Hippocampal formation (tissue), 2 donors: ENCODE measurements at places on chromosomes 7 and 10.

DNA sequence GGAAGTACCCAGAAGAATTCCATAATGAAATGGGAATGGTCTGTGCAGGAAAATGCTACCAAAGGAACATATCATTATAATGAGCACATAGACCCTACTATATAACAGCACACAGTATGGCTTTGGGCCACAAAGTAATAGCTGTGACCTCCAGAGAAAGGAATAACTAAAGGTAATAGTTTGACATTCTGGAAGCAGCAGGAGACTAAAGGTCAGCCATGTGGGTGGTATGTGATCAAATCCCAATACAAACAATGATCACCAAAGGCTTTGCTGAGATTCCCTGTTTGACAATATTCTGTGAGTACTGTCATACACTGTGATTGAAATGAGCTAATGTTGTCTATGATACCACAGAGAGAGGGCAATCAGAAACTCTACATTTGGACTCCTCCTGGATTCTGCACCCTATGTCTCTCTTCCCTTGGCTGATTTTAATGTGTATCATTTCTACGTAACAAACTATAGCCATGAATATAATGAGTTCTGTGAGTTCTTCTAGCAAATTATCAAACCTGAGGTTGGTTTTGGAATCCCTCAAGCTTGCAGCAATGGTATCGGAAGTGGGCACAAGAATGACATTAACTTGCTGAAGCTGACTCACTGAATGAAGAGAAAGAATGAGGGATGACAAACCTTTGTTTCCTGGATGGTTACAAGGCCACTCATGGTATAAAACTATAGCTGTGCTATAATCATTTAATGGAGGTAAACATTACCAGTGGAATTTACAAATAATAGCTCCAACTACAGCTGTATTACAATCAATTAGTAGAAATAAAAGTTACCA is 99.6 kb downstream of the JMJD1C start:
- no peak for DNase-seq

DNA sequence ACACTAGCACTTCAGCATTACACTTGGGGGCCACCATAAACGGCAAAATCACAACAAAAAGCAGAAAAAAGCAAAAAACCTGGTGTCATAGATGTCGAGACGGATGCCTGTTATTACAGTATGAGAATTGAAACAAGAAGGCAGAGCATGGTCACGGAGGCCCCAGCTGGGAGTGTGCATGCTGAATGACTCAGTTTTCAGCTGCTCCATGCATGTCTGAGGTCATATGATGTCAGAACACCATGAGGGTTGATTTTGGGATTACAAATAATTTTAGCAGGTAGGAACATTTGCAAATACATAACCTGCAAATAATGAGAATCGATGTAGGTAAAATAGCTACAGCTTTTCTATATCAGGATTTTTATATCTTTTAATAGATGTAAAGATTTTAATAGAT is 19.1 kb downstream of the ZMYND11 start:
- no peak for DNase-seq

DNA sequence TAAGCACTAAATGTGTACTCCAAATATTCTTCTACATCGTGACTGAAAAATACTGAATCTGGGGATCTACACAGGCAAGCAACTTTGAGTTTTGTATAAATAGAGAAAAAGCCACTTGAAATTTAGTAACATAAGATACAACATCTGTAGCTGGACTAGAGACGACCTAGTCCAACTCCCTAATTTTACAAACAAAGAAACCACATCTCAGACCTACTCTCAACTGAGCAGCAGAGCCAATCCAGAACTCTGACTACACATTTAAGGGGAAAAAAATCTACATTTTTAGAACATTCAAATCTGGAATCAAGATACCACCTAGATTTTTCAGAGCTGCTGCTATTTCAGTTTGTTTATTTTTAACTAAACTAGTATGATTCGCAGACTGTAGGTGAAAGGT is 88.9 kb downstream of the CABCOCO1 start:
- DNase-seq: no peak

DNA sequence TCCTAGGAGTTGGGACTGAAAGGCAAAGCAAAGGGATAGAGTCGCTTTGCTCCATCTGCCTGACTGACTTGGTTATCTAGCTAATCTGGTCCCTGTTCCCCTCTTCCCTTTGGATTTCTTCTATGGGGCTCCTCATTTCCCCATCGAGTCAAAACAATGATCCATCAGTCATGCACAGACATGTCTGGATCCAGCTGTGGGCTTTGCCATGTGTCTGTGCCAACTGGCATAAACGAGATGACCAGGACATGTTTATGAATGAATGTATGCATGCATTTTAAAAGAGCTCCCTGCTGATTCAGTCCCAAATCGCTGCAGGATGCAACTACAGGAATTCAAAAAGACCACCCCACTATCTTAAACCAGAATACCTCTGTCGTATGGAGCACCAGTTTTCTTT is 122.0 kb downstream of the ARL4A start:
- DNase-seq: no peak

DNA sequence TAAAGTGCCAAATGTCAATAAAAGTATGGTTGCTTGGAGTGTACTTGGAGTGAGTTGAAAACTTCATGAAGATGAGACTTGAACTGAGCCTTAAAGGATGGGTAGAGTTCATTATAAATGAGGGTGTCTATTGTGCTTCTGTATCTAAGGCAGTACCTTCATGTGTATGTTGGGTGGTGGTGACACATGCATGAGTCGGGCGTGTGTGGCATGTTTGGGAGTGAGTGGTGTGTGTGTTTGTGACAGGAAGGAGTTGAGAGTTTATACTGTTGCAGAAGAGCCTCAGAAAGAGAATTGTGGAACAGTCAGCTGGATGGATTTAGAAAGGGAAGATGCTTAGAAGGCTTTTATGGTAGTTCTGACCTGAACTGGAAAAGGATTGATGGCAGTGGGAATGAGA is 6.0 kb upstream of the ZRANB1 start:
- no peak for DNase-seq

GRCh38 chr7:112205343-112206237 is 609 bp downstream of the DOCK4 start:
- peak; percentile 70 for DNase-seq

GRCh38 chr7:101964680-101965452 is 147.4 kb downstream of the CUX1 start:
- DNase-seq: no peak

DNA sequence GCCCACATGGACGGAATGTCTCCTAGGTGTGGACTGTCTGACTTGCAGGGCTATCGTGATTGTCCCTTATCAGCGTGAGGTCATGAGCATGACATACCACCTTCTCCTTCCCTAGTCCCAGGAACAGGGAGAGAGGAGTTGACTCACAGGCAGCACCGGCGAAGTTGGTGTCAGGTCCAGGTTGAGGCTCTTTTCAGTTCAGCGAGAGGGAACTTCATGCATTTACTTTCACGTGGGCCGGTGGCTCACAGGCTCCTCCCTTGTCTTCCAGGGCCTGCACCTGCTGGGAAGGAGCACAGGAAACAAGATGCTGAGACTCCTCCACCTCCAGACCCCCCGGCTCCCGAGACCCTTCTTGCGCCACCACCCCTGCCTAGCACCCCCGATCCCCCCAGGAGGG is 46.1 kb downstream of the PROSER2 start:
- no peak for DNase-seq

GRCh38 chr10:48773580-48773979 is 88.9 kb downstream of the WDFY4 start:
- DNase-seq: no peak
